Activated naive CD4-positive, alpha-beta T cell treated with Interleukin-2 at 50 U/mL for 16 hours (primary cell): ENCODE measurements at places on chromosomes 2 and 18.

DNA sequence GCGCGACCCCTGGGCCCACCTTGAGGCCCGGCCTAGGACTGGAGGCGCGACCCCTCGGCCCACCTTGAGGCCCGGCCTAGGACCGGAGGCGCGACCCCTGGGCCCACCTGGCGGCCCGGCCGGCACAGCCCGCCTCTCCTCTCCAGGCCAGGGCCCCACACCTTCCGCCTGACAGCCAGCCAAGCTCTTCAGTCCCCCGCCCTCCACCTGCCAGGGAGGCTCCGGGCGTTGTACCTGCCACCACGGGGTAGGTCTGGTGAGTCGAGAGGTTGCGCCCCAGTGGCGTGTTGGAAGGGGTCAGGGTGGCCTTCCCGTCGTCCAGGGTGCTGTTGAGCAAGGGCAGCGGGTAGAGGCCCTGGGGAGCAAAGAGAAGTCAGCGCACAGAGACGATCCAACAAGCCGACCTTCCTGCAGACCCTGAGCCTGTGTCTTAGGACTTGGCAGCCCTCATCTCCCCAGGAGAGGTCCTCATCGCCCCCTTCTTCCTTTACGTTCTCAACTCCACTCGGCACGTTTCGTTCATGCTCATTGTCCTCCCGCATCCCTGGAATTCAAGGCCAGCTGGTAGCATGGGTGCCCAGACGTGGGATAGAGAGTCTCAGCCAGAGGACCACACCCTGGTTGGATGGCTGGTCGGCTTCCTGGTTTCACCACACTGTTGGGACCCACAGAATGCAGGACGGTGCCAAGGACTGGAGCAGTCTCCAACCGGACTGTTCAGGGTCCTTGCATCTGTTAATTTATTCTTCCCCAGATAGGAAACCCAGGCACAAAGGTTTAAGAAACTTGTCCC, 42.2 kb downstream of the PAX8 start:
- no peak for DNase-seq

DNA sequence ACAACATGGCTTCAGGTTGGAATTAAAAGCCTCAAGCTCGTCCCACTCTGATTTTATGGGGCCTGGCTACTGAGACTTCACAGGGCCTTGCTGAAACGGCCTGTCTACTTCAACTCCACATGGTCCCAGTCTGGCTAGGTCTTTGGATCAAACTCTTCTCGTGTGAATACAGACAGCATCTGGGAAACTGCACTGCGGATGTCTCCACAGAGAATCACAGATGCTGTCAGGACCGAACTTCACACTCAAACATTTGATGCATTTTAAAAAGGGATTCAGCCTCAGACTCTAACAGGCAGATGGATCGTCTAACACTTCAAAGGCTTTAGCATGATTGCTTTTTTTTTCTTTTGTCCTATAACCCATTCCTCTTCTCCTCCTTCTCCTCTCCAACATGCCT, 198.5 kb downstream of the ZNF521 start:
- DNase-seq, result no peak

- no peak for DNase-seq
Measured at GRCh38 chr18:65093346-65093745, 657.5 kb upstream of the CDH7 start.

DNA sequence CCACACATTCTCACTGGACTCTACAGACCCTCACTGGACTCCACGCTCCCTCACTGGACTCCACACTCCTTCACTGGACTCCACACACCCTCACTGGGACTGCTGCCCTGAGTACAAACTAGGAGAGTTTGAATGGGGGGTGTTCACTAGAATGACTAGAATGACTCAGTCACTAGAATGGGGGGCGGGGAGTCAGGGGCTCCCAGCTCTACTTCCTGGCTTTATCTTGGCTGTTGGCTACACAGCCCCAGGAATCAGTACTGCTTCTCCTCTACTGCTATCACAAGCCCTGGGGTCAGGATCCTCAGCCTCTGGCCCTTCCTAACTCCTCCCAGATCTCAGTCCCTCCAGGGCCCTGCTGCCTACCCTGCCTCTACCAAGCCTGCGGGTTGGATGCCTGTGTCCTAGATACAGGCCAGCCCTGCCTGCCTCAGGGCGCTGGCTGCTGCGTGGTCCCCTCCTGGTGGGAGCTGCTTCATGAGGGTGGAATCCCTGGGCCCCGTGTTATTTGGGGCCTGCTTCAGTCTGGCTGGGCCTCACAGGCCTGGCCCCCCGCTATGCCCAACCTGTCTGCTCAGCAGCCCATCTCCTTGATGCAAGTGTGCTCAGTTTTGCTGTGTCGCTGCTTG, 7.8 kb downstream of the PTMA start:
- no peak for DNase-seq

- no peak for DNase-seq
Measured at GRCh38 chr2:26274058-26274613, 29.4 kb downstream of the HADHB start.

DNA sequence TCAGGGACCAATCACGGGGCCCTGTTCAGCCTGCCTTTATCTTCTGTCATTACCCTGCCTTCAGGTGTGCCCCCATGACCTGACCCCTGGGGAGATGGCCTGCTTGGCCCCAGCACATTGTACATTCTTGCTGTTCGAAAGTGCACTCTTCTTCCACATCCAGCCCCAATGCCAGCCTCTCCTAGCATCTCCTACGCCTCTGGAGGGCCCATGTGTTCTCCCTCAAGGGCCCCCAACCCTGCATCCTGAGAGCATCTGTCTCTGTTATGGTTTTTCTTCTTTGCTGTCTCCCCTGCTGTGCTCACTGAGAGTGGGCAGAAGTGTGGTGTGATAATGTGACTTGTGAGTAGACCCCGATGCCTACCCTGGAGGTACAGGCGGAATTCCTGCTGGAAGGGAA, 41.5 kb upstream of the OTOS start:
- no peak for DNase-seq

GRCh38 chr2:72080286-72081145, 67.1 kb downstream of the CYP26B1 start:
- no peak for DNase-seq

- no peak for DNase-seq
Measured at GRCh38 chr2:43762286-43762685, 11.6 kb upstream of the DYNC2LI1 start.
